ENCODE measurements at places on chromosomes 2 and 18.

- no peak for DNase-seq
Measured at GRCh38 chr2:241506793-241507429, 1.5 kb downstream of the STK25 start.

DNA sequence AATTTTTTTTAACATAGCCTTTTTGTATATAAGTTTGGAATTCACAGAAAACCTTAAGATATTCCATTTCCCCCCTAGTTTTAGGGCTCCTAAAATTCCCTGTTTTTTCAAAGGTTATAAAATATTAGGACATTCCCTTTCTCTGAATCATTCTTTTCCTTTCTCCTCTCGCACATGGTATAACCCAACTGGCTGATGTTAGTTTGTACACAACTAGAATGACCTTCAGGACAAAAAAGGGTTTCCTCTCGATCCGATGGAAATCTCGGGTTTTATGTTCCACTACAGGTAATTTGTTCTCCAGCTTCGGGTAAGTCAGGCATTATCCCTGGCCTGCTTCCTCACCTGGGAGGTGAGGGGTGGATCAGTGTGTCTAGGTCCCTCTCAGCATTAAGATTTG is 215.1 kb downstream of the LDLRAD4 start:
- DNase-seq, result no peak

GRCh38 chr2:135913727-135914365 is 37.6 kb upstream of the MCM6 start:
- peak; percentile 9 for DNase-seq

DNA sequence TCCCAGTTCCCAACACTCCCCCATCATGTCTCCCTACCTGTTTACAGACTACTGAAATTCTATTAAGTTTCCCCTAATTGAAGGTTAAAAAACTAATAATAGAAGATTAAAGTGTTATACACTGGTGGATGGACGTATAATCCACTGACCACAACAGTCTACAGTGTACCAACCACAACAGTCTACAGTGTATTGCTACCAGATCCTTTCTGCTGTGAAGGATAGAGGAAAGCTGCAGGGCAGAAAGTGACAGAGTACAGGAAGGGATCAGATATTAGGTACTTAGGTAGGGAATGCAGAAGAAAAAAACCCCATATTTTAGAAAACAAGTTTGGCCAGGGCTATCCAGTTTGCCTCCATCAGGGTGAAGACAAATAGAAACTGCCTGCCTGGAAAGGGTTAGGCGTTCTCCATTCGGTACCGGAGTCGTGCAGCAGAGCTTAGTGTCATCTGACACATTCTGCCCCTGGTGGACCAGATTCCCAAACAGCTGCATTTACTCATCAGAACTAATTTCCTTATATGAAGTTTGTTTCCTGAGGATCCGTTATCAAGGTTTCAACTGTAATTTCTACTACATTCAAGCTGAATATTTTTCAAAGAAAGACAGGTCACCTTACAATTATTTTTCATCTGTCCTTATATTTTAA is 49.9 kb downstream of the KLF7 start:
- DNase-seq, result no peak

DNA sequence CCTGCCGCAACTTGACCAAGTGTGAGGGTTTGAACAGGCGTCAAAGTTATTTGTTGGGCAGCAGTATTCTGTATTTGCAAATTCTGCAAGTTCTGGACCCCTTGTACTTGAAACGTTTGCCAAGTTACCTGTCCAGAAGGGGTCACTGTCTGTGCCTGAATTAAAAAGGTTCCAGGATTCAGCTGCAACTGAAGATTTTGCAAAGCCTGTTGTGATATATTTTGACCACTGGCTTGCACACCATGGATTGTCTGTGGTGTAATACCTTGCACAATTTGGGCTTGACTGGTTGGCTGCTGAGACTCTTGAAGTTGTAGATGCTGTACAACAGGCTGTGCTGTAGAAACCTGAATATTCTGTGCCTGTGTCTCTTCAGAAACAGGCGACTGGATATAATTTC is 10.2 kb downstream of the SP3 start:
- no peak for DNase-seq

- no peak for DNase-seq
Measured at GRCh38 chr2:195168369-195168768, 488.7 kb upstream of the SLC39A10 start.

DNA sequence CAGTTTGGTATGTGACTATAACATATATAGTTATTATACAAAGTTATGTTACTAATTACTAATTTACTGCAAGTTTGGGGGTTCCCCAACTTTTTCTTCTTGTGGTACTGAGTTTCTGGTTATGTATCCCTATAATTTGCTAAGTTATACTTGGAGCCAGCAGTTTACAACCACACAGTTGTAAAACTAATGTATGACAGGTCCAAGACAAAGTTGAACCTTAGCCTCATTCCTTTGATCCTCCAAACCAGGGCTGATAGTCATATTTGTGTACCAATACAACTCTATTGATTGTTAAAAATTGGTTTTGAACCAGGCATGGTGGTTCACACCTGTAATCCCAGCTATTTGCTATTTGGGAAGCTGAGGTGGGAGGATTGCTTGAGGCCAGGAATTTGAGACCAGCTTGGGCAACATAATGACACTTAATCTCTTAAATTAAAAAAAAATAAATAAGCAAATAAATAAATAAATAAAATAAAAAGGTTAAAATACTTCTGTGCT is 24.3 kb downstream of the RELCH start:
- DNase-seq, result no peak
